ENCODE measurements at places on chromosomes 1 and 21.

GRCh38 chr1:181601186-181601950 lies 118.1 kb downstream of the CACNA1E start:
- no peak for DNase-seq

DNA sequence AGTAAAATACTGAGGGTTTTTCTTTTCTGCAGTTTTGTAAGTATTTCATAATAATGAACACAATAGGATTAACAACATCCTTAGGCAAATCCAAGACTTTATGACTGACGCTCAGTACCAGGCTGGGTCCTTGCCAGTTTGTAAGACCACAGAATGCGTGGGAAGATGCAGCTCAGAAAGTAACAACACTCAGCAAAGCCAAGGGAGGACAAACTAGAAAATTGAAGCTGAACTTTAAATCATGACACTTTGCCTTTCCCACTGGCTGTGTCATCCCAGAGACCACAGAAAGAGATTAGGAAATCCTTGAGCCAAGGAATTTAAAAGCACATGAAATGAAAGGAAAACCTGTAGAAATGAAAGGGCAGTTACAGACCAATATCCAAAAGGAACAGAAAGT lies 426.3 kb upstream of the CHRM3 start:
- no peak for DNase-seq

DNA sequence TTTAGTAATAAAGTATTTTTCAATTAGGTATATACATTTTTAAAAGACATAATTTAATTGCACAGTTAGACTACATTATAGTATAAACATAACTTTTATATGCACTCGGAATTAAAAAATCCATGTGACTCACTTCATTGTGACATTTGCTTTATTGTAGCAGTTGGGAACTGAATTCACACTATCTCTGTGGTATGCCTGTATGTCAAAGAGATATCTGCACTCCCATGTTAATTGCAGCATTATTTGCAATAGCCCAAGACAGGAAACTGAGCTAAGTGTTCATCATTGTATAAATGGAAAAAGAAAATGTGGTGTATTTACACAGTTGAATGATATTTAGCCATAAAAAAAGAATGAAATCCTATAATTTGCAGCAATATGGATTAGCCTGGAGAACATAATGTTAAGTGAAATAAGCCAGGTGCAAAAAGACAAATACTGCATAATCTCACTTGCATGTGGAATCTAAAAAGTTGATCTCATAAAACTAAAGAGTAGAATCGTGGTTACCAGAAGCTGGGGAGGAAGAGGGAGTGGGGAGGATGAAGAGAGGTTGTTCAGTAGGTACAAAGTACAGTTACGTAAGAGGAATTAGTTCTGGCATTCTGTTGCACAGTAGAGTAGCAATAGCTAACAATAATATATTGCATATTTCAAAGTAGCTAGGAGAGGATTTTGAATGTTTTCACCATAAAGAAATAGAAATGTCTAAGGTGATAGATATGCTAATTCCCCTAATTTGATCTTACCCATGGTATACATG lies 64.8 kb downstream of the DPT start:
- no peak for DNase-seq

DNA sequence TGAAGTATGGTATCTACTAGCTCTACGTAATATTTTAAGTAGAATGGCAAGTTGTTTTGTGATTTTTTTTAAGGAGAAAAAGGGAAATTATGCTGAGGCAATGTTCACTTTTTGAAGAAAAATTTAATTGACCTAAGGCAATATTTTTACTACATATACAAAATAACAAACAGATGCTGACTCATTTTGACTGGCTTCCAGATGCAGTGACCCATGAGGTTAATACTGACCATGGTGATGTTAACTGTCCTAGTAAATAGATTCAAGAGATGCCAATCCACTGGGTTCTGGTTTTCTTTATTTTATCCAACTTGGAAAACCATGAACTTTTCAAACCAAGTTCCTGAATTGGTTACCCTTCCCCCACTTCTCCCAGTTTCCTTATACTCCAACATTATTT lies 154.9 kb downstream of the CRB1 start:
- no peak for DNase-seq

- DNase-seq: no peak
Observed at GRCh38 chr1:63668298-63668697, 75.1 kb downstream of the PGM1 start.

DNA sequence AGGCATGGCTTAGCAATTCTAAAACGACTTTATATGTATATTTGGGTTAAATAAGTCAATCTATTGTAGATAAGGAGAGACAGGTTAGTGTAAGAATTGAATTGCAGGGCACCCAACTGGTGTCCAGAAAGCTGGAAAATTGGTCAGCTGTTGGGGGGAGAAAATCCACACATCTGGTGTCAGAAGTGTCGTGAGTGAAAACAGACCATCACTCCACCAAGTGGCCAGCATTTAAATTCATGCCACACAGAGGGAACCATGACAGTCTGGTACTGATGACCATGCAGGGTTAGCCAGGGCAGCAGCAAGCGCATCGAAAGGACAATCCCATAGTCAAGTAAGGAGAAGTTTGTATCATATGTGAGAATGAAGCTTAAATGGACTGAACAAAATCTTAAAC lies 11.7 kb downstream of the LAX1 start:
- DNase-seq: no peak

- no peak for DNase-seq
Observed at GRCh38 chr21:17612023-17612564, 607 bp downstream of the BTG3 start.

DNA sequence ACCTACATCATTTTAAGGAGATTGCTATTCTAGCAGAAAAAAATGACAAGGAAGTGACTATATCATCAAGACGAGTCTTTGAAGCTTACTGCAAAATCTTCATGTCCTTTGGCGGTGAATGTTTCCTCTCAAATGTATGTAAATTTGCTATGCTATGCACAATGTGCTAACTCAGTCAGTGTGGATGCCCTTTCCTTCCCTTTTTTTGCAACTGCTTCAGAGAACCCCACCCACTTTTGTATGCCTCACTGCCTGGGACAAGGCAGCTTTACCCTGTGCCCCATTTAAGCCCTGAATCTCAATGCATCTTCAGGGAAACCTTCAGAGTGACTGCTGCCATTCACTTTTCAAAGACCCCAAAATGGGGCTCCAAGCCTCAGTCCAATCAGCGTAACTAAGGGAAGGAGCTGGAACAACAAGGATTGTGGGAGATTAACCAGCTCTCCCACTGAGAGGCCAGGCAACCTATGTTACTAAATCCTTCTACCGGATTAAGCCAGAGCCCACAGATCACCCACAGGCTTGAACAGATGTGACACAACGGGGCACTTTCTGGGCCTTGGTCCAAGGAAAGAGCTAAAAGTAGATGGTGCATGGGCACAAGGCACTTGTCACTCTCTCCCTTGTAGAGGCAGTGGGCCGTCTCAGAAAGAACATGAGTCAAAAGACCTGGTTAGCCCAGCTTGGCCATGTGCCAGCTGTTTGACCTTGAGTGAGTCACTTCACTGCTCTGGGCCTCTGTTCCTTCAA lies 154.4 kb downstream of the PLPP3 start:
- no peak for DNase-seq

DNA sequence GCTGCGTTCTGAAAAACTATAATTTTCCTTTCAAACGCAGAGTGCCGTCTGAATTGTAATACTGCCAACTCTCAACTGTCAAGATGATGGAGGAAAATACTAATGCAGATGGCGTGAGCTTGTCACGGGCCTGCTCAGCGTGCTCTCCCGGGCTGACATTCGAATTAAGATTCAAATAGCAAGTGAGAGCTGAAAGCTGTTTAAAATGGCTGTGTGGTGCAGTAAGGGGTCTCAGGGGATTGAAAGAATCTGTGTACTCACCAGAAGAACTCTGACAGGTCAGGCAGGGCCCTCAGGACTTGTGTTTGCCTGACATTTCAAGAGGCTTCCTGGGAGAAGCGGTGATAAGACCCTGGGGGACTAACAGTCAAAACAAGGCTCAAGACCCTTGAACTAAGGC lies 33.1 kb downstream of the ZMYND12 start:
- no peak for DNase-seq

DNA sequence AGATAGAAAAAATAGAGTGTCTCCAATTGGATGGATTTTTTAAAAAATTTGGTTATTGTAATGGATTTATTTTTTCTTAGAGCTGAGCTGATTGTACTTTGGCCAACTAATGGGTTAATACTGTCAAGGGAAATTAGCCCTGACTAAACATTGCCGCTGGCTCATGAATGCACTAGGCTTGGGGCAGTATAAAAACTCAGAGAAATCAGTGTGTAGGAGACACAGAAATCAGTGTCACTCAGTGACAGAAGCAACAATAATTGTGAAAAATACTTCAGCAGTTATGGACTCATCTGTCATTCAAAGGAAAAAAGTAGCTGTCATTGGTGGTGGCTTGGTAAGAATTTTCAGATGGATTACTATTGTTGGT lies at the start of gene KMO:
TSS of gene KMO (plus strand) at position 217 of the 370 bp plus-strand sequence. CDS start at position 284, 67 bp downstream.
- DNase-seq: no peak

DNA sequence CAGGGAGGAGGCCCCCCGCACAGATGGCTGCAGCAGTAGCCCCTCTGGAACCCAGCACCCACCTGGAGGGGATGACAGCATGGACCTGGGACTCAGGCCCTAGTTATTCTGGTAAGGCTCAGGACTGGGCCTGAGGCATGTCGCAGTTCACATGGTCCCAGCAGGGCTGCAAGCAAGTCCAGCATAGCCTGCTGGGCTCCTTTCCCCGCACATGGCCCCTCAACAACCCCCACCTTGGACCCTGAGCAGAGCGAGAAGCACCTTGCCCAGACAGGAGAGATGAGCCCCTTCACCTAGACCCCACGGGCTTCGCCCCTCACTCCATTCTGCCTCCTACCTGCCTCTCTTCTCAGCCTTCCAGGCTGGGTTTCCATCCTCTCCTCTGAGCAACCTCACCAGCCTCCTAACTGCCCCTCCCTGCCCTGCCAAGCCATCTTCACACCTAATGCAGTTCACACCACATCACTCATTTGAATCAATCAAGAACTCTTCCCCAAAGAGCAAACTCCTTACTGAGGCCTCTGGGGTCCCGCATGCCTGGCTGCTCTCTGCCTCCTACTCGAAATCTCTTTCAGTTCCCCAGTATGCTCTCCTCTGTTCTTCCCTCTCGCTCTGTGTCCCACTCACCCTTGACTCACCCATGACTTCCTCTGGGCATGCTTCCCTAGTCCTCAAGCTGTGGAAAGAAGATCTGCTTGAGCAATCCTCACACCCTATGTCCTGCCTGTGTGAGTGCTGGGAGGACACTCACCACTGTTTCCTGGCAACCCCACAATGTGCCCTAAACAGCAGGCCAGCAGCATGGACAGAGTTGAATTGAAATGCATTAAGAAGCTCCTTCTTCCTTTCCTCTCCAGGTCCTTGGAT lies 9.4 kb upstream of the THEMIS2 start:
- no peak for DNase-seq

GRCh38 chr1:12420171-12420570 lies 190.3 kb downstream of the VPS13D start:
- DNase-seq: no peak

DNA sequence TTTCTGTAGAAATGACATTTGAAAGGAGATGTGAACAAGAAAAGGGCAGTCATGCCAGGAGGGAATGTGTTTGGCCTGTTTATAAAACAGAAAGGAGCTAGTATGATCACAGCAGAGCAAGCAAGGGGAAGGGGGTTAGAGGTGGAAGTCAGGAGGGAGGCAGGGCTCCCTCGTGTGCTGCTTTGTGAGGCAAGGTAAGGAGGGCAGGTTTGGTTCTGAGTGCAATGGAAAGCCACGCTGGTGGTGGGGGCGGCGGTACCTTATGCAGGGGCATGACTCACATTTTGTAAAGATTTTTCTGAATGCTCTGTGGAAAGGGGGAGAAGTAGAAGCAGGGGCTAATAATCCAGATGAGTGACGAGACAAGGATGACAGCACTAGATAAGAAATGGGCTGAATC lies 197.5 kb upstream of the C8B start:
- DNase-seq: no peak

DNA sequence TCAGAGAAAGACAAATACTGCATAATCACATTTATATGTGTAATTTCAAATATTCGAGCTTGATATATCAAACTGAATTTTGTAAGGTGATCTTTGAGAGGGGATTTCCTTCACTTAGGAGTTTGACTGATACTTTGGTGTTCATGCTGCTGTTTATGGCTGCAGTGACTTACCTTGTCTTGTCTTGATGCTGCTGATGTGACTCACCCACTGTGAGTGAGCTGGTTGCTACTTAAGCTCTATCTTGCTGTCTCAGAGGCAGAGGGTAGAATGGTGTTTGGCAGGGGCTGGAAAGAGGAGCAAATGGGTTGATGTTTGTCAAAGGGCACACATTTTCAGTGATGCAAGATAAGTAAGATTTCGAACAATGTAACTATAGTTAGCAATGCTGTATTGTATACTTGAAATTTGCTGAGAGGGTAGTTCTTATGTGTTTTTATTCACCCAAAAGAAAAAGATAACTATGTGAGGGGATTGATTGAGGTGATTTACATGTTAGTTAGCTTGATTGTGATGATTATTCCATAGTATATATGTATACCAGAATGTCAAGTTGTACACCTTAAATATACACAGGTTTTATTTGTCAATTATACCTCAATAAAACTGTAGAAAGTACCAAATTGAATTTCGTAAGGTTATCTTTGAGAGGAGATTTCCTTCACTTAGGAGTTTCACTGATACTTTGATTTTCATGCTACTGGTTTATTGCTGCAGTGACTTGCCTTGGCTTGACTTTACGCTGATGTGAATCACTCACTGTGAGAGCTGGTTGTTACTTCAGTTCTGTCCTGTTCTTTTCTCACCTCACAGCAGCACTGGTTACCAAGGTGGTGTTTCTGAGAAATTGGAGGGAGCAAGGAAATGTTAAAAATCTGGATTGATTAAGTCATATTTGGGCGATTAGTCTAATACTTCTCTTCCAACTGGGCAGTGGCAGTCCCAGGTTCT lies 94.5 kb upstream of the SLC5A9 start:
- DNase-seq: no peak

DNA sequence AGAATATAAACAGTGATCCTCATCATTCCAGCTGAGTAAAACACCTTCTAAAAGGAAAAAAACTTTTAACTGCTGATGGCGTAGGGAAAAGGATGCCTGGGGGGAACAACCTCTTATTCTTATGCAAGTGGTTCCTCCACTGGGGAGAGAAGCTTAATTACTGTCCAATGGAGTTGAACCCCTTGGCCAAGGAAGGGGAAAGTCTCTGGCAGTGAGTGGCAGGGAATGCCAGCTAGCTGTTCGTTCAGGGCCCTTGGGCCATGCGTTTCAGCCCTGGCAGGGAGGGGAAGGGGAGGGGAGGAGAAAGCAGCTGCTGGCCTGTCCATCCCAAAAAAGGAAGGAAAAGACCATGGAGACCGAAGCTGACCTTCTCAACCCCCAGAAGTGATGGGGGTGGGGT lies 22.6 kb upstream of the SYCP1 start:
- no peak for DNase-seq

DNA sequence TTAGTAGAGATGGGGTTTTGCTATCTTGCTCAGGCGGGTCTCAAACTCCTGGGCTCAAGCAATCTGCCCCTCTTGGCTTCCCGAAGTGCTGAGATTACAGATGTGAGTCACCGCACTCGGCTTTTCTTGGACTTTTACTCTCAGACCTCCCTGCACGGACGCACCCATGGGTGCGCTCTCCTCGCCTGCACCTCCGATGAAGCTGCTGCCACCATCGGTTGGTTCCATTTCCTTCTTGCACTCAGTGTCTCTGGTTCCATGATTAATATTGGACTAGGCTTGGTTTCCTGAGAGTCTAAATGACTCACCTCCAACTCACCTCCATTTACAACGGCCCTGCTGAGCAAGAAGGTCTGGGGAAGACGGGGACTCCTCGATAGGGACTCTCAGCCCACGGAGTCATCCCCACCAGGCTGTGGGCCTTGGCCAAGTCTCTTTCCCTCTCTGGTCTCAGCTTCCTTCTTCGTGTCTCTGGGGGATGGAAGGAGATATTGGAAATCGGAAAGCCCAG lies 6.7 kb upstream of the TNFRSF8 start:
- DNase-seq: no peak

All from GM18507 (cell line).